ENCODE measurements at places on chromosomes 11 and 22.

DNA sequence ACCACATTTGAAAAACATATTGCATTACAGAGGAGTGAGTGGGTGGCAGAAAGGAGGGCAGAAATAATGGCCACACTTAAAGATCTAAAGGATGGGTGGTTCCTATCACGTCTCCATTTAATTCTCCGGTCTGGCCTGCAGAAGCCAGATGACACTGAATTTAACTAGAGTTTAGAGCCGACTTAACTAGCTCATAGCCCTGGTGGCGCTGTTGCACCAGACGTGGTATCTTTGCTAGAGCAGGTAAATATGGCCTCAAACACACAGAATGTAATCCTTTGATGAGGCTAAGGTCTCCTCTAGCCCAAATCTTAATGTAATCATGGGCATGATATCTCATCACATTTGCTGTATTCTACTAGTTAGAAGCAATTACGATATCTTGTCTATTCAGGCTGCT, 51.5 kb upstream of the GAL start:
- peak; percentile 55 for DNase-seq

GRCh38 chr11:57207168-57207567, 25.4 kb downstream of the LRRC55 start:
- DNase-seq, result no peak

- DNase-seq, result no peak
Measured at GRCh38 chr22:17941471-17942406, 82.6 kb downstream of the MICAL3 start.

DNA sequence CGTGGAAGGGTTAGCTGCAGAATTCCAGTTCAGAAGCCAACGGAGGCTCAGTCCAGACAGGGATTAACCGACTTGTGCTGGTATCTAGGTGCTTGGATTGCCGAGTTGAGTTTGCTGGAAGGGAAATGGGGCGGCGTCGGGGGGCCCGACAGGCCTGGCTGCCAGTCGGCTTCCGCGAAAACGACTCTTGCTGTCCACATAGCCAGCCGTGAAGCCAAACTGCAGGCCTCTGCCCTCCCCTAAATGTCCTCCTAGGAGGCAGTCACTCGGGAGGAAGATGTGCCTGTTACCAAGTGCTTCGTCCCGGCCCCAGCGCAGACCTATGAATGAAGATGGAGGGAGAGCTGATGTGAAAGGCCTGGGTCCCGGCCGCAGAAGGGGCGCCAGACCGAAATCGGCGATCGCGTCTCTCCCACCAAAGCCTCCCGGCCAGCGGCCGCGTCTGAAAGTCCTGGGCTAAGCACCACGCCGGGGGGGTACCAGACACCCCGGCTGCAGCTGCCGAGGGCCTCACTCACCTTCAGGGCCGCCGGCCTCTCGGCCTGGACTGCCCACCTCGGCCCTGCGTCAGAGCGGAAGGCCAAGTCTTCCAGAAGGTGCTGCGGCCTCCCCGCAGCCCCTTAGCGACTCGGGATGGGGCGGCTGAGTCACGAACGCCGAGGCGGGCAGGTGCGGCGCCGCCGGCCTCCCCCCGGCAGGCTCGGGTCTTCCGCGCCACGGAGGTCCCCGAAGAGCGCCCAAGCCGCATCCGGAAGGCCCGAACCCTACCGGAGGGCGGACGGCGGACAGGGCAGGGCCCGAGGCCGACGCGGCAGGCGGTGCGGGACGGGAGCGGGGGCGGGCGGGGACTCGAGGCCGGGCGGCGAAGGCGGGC, 7.5 kb downstream of the DPAGT1 start:
- DNase-seq, result no peak

DNA sequence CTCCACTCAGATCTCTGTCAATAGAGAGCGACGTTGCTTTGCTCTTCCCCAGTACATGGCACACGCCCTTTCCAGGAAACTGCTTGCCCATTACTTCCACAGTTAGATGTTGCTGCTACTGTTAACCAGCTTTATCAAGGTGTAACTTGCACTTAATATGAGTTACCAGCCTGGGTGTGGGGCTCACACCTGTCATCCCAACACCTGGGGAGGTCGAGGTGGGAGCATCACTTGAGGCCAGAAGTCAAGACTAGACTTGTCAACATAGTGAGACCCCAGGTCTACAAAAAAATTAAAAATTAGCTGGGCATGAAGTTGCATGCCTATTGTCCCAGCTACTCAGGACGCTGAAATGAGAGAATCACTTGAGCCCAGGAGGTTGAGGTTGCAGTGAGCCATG, 177.1 kb upstream of the B3GAT1 start:
- no peak for DNase-seq

DNA sequence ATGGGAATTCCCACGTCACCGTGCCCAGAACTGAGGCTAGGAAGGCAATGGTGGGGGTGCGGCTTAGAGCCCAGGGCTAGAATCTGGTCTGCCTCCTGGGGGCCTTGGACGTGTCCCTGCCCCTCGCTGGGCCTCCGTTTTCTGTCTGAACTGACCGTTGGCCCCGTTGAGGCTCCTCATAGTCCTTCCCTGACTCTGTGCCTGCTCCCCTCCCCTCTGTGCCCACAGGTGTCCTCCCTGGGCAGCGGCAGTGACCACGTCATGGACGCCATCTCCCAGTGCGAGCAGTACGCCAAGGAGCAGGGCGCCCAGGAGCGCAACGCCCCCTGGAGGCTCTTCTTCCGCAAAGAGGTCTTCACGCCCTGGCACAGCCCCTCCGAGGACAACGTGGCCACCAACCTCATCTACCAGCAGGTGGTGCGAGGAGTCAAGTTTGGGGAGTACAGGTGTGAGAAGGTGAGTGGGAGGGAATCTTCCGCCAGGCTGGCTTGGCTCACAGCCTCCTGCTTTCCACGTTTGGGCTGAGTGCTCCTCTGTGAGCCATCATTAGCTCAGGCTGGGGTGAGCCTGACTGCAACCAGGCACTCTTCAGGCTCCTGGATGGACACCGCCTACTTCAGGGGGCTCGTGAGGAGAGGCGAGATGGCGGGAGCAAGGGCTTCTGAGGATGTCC, 63.9 kb downstream of the MYO7A start:
- DNase-seq, result peak; percentile 76

DNA sequence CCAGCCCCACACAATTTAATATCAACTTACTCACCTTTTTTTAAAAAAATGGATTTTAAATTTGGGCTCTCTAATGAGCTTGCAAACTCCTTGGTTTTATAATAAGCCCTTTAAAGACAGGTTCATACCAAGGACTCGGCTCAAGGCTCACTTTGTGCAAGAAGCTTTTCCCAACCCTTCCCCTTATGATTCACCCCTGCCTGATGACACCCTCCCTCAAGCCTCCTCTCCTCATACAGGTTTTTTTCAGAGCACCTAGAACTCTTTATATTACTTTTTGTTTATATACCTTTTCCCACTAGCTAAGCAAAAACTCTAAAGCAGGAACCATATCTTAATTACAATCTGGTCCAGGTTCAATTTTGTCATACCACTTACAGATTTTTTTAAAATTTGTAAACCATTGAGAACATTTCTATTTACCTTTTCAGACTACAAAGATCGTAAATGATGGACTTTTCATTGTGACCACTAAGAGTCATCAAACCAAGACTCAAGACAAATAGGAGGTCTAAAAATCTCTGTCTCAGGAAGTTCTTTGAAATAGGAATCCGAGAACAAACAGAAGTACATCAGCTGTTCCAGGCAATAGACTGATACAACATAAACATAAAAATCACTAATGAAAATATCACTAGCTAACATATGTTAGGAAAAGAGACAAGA, 13.1 kb upstream of the EXPH5 start:
- DNase-seq, result no peak

DNA sequence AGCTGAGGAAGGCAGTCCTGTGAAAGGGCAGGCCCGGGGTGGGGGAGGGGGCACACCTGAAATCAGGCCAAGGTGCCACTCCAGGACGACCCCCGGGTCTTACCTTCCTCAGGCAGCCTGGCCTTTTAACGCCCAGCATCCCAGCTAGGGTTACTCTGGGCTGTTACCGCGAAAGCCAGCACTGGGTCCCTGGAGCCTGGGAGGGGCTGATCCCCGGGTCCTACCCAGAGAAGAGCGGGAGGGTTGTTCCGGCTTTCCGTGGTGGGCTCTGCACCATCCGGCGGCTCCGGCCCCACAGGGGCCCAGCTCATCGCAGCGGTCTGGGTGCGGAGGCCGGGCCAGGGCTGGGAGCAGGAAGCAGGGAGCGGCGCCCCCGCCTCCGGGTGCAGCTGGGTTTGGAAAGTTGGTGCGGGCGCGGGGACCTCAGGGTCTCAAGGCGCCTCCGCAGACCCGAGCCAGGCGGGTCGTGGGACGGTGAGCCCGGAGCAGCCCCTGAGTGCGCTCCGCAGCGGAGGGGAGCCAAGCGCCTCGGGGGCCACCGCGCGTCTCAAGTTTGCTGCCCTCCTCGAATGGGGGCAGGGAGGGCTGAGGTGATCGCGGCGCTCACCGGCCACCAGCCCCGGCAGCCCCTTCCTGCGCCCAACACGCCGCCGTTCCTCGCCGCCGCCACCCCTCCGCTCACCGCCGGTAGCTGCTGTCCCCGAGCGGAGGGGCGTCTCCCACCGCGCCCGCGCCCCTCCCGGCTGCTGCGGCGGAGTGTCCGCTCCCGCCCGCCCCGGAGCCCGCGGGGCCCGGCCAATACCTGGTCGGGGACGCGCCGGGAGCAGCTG, 831 bp downstream of the CHST1 start:
- DNase-seq, result no peak

- no peak for DNase-seq
Measured at GRCh38 chr11:119505861-119506260, 82.9 kb upstream of the THY1 start.

DNA sequence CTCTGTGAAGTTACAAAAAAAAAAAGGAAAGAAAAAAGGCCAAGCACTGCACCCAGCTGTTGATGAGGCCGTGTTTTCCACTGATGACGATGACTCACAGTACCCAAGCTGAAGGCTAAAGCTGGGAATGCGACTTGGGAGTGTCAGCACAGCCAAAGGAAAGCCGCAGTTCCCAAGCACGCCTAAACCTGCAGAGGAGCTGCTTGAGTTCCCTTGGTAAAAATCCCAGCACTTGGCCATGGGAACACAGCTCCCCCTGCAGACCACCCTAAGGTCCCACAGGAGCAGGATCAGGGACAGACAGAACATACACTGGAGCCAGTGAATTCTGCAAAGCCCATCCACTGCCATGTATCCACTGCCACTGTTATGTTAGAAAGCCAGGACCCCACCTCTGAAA, 39.9 kb downstream of the SERGEF start:
- peak; percentile 19 for DNase-seq

- no peak for DNase-seq
Measured at GRCh38 chr11:8756201-8756600, 73.6 kb downstream of the RPL27A start.

- DNase-seq, result peak; percentile 67
Measured at GRCh38 chr11:2234963-2235362, 35.4 kb downstream of the ASCL2 start.

DNA sequence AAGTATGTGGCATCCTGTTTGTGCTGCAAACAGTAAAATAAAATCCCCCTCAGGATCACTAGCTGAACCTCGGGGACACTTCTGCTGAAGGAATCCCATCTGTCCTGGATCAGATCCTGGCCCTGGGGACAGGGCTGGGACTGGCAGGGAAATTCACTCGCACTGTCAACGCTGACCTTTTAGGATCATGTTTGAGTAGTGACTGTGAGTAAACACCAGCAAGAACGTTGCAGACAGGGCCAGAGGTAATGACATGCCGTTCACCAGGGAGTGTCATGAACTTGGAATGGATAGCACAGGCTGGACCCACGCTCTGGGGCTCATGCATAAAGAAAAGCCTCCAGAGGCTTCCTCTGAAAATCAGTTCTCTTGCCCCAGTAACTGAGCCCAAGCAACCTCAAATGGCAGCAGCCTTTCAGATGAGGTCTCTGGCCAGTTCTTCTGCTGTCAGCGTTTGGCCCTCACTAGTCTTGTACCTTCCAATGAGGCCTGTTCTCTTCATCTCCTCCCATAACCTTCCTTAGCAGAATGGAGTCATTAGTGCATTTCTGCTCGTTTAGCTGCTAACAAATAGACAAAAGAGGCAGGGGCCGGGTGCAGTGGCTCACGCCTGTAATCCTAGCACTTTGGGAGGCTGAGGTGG, 51.0 kb upstream of the BARX2 start:
- no peak for DNase-seq

DNA sequence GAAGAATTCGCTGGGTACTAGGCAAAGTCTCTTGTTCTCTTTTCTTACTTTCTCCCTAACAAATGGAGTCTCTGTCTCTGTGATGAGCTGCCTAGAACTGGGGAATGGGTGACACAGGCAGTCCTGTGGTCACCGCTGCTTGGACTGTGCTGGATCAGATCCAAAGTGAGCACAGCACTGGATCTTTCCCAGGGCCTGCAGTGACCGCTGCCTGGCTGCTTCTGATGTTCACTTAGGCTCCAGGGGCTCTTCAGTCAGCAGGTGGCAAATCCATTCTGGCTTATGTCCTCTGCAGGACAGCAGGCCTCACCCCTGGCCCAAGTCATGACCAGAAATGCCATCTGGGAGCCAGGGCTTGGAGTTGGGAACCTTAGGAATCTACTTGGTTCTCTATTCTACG, 61.5 kb downstream of the EXT2 start:
- DNase-seq, result no peak

DNA sequence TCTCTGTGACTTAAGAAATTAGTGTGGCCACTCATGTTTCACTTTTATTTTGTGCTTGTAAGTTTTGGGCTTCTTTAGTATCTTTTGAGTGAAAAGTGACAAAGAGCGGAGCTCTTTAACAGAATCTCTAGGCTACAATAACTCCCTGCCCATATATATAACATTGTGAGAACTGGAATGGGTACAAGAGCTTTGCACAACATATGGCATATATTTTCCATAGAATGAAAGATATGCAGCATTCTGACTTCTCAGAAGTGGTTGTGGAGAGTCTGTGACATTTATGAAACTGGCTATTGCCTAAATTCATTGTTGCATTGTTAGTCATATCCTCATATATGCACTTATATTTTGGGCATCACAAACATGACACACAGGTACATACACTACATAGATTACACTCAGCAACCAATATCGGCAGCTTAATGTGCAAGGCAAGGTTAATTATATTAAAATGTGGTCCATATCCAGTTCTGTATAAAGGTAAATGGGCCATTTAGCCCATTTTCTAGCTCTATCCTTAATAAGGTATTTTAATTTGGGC, 1148.2 kb downstream of the FAM181B start:
- DNase-seq, result no peak

- DNase-seq, result peak; percentile 77
Measured at GRCh38 chr22:24965822-24966626, 13.5 kb downstream of the KIAA1671 start.

GRCh38 chr11:133082841-133083488, 449.3 kb downstream of the OPCML start:
- DNase-seq, result peak; percentile 68

DNA sequence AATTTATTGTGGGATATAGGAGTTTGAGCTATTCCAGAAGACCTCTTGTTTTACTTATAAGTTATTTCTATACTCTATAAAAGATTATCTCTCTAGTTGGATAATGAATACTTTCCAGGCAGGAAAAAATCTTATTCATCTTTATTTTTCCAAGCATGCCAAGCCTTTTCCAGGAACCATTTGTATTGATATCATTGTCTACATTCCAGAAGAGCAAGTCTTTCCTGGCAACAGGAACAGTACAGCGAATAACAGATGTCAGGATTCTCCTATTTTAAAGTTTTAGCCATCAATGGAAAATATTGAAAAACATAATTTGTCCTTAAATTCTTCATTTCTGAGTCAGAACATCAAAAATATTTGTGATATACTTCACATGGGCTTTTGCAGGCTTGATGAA, 5.2 kb upstream of the NXPE1 start:
- no peak for DNase-seq

GRCh38 chr11:10747733-10748132, 3.3 kb upstream of the CTR9 start:
- DNase-seq, result no peak

GRCh38 chr11:47185305-47186075, 744 bp downstream of the PACSIN3 start:
- DNase-seq, result peak; percentile 40

GRCh38 chr11:35218956-35219355, 80.0 kb downstream of the CD44 start:
- no peak for DNase-seq
